ENCODE measurements at places on chromosomes 7 and 10.

DNA sequence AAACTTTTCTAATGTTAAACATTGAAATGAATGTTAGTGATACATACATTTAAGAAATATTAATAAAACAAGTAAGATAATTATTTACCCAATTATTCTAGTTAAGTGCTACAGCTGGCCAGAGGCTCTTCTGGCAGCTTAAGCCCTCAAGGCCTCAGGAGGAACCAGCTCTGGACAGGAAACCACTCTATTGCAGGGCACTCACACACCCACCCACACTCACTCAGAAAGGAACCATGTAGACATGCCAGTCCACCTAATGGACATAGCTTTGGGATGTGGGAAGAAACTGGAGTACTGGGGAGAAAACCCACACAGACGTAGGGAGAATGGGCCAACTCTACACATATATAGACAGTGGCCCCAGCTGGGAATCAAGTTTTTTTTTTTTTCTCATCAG is 28.2 kb downstream of the UMAD1 start:
- no peak for DNase-seq

- no peak for DNase-seq
Measured at GRCh38 chr10:16816830-16817124, 447 bp downstream of the RSU1 start.

DNA sequence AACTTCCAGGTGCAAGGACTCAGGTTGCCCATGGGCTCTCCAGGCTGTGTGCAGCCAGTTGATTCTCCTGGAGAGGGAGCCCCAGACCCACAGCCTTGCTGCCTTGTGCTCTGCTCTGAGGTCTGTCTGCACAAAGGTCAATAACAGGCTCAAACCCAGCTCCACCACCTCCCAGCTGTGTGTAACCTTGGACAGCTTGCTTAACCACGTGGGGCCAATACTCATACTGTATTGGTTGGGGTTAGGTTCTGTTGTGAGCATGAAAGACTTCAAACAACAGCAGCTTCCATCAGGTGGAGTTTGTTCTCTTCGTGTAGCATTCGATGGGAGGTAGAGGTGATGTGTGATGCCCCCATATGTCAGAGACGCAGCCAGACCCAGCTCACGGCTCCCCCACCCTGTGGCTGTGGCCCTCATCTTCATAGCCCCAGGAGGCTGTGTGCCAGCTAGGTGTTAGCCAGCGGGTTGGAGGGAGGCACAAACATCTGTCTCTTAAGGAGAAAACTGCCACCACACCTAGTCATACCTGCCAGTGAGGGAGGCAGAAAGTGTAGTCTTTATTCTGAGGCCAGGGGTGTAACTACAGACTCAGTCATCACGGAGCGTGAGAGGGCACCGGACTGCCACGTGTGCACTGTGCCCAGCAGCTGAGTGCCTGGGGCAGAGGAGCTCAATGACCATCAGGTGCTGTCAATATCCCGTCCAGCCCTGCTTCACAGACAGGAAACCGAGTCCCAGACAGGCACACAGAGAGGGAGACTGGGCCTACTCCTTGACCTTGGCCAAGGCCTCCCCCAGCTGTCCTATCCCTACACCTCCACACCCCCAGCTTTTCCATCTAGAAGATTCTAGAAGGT is 8.1 kb upstream of the POLD2 start:
- DNase-seq: no peak

DNA sequence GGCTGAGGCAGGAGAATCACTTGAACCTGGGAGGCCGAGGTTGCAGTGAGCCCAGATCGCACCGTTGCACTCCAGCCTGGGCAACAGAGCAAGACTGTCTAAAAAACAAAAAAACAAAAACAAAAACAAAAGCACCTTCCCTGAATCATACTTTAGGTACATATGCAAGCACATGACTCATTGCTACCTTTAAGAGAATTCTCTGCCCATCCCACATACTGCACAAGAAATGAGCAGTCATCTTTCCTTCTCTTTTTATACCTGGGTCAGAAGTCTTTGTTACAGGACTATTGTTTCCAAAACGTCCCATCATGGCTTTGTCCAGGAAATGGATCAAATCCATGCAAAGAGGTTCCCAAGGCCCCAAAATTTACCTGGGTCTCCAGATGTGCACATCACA is 21.5 kb upstream of the AKR1B10 start:
- no peak for DNase-seq

DNA sequence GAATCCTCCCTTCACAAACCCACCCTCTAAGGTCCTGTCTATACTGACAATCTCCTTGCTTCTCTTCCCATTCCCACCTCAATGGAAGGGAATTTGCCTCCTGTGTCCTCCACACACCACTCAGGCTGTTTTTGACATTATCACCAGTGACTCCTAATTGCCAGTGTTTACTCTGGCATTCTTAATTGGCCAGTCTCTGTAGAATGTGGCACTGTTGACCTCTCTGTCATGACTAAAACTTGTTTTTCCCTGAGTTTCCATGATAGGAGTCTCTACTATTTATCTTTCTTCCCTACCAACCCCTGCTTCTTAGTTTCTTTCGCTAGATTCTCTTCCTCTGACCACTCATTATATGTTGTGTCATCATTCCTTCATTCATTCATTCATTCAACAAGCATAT is 12.1 kb downstream of the SLC16A12 start:
- DNase-seq: no peak

- peak; percentile 59 for DNase-seq
Measured at GRCh38 chr10:124225467-124226270, 132.3 kb upstream of the CHST15 start.

Measured in B cell (primary cell).